ENCODE measurements at places on chromosomes 1 and 21. TPM values are rescaled to one million over a fixed set of nuclear protein-coding genes. Genes with fewer than 3 reads are reported as not detected.

COL6A1 gene
- 45.0 TPM for total RNA-seq

PWP2 gene
- total RNA-seq = 10.4 TPM

CHML gene
- 8.5 TPM for total RNA-seq

SYT2 gene
- total RNA-seq = 0.43 TPM

GIPC2 gene
- 34.7 TPM for total RNA-seq

TNN gene
- total RNA-seq = 0.06 TPM

ASAP3 gene
- total RNA-seq = 31.2 TPM

RPAP2 gene
- total RNA-seq = 22.6 TPM

VWA5B1 gene
- 0.16 TPM for total RNA-seq

NPR1 gene
- 2.3 TPM for total RNA-seq

ACTN2 gene
- 1.3 TPM for total RNA-seq

MUL1 gene
- total RNA-seq = 44.9 TPM

MASP2 gene
- total RNA-seq = not detected

PCSK9 gene
- total RNA-seq = 9.2 TPM

SV2A gene
- total RNA-seq = 7.6 TPM

All from mucosa of descending colon (tissue), 3 donors.